ENCODE measurements at places on chromosomes 16 and 17.

DNA sequence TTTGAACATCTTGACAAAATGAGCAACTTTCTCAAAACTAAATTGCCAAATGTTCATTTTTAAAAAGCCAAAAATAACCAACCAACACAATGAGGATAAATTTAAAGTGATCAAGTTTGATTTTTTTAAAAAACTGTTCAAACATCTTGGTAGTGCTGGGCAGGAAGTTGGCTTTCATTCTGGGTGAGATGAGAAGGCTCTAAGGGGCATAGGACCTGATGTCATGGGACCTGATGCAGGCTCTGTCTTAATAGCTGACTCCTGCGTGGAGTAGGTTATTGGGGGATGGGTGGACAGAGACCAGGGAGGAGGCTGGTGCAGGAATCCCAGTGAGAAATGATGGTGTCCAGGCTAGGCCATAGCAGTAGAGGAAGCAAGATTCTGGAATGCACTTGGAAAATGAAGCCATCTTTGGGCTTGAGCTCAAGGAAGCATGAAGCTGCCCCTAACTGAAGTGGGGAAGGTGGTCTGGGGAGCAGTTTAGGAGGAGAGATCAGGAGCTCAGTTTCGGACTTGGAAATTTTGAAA lies 20.4 kb downstream of the NLRC5 start:
- no peak for DNase-seq

- DNase-seq, result no peak
Observed at GRCh38 chr17:10772425-10773380, 31.2 kb downstream of the TMEM238L start.

- no peak for DNase-seq
Observed at GRCh38 chr16:51408357-51408756, 257.3 kb upstream of the SALL1 start.

- no peak for DNase-seq
Observed at GRCh38 chr17:81794509-81794908, 9.4 kb upstream of the GCGR start.

- no peak for DNase-seq
Observed at GRCh38 chr17:61477204-61477834, 25.1 kb downstream of the TBX4 start.

DNA sequence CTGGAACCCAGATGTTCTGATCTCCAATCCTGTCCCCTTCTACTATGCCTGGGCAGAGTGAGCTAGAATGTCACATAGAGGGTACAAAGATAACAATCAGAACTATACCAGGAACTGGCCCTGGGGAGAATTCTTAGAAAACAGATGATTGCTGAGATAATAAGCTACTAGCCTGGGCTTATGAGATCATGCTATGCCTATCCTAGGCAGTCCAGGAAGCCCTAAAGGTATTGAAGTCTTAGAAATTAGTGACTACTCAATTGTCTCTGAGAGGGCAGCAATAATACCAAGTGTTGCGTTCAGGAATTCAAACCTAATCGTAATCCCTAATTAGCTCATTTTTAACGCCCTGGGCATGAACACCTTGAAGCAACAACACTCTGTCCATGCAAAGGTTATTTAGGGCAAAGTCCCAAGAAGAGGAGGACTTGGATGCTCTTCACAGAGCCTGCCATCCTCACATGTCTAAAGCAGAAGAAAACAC lies 77.1 kb downstream of the MMD start:
- no peak for DNase-seq

Measured in T follicular helper cell (primary cell).